ENCODE measurements at places on chromosomes 6 and 20.

DNA sequence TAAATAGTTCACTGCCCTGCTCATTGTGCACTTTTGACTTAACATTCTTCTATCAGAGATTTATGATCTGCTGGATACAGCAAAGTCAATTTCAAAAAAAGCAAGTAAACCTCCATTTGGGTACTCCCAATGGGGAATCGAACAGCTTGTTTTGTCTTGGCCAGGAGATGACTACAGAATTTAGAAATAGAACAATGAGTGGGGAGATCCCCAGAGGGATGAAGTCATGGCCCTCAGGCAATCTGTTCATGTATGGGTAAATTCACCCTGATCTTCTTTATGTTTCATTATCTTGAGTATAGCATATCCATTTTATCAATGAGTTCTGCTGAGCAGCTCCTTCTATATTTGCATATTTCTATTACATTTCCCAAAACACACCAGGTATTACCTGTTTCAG, 1681.9 kb downstream of the HACE1 start:
- DNase-seq = no peak

- no peak for DNase-seq
Measured at GRCh38 chr6:87277123-87277522, 45.3 kb upstream of the SMIM8 start.

DNA sequence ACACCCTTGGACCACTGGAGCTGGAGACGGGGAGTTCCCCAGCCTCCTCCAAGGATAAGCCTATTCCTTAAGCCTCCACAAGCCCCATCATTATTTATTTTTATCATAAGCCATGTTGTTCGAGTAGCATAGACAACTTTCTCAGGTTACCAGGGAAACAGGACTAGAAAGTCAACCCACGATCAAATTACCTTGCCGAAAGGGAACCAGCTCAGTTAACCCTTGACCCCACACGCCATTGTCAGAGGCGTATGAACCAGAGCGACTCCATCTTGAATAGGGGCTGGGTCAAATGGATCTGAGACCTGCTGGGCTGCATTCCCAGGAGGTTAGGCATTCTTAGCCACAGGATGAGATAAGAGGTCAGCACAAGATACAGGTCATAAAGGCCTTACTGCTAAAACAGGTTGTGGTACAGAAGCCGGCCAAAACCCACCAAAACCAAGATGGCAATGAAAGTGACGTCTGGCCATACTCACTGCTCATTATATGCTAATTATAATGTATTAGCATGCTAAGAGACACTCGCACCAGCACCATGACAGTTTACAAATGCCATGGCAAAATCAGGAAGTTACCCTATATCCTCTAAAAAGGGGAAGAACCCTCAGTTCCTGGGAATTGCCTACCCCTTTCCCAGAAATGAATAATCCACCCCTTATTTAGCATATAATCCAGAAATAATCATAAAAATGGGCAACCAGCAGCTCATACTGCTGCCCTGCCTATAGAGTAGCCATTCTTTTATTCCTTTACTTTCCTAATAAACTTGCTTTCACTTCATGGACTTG, 22.4 kb downstream of the SYNJ2 start:
- DNase-seq = no peak

GRCh38 chr20:15113144-15113773, 775.8 kb upstream of the FLRT3 start:
- DNase-seq = no peak

DNA sequence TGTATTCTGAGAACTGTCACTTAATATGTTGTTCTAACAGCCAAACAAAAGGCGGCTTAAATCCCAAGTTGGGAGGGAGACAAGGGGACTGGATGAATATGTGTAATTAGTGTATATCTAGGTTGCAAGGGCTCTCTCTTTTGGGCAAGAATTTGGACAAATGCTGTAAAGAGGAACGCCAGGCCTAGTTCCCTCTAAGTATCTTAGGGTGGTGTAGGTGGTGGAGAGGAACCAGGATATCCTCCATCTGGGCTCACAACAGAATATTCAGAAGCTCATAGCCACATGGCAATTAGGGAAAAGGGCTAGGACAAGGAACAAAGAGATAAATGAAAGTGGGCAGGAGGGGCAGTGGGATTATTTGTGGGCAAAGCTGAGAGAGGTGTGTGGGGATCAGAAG, 149.5 kb downstream of the LRFN2 start:
- DNase-seq = no peak

DNA sequence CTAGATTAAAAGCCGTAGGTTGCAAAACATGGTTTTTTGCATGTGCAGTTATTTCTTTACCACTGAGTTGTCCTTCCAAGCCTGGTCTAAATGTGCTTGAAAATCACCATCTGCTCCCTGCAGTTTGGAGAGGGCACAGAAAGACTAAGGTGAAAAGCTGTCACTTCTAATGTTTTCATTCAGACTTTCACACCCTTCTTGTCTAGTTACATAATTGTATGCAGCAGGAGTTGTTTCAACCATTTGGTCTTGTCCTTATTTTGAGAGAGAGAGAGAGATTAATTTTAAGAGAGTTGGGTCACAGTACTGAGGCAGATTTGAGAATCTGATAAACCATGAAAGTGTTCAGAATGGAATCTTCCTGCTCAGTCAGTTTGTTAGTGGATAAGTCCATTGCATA, 82.5 kb downstream of the ARID1B start:
- no peak for DNase-seq

DNA sequence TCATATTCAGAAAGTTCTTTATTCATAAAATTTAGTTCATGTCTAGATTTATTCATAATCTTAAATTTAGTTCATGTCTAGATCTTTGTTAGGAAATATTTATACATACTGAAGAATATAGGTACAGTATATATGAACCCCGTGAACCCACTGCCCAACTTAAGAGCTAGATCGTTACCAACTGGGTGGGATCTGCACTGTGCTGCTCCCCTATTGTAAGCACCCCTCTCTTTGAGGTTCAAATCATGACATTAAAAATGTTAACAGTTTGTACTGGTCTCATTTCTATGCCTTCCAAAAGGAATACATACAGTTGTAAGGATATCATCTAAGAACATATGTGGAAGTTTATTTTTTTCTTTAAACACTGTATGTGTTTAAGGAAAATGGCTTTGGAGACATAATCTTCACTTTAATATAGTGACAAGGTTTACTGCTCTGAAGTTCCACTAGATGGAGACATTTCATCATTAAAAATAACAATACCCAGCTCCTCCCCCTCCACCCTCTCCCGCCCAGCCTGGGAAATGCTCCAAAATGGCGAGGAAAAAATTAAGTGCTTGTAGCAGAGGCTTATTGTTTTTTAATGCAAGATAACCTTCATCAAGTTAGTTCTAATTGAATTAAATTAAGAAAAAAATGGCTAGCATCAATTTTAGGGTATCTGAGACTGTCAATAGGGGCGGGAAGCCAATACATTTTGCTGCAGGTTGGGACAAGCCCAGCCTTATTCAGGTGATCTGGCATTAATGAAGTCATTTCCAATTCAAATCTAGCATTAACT, 104.1 kb upstream of the TRAF3IP2 start:
- DNase-seq = no peak

GRCh38 chr20:6044115-6044514, 9.7 kb downstream of the LRRN4 start:
- DNase-seq = no peak

GRCh38 chr6:155253337-155253736, 10.5 kb upstream of the CLDN20 start:
- no peak for DNase-seq

DNA sequence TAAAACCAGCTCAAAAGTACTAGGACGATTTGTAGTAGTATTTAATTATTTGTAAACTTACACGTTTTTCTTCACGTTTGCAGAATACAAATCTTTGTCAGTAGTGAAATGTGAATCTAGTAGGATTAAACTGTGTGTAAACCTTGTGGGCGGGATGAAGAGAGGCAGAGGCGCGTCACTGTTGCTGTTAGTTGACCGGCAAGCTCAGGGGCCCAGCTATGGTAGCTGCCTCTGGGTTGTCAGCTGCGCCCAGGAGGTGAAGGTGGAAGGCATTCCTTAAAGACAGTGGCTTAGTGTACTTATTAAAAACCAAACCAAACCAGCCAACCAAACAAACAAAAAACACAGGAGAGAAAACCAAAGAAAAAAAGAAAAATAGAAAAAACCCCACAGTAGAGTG, 69.6 kb downstream of the IGF2R start:
- DNase-seq = no peak

GRCh38 chr6:23498013-23498412, 628.0 kb upstream of the NRSN1 start:
- no peak for DNase-seq

DNA sequence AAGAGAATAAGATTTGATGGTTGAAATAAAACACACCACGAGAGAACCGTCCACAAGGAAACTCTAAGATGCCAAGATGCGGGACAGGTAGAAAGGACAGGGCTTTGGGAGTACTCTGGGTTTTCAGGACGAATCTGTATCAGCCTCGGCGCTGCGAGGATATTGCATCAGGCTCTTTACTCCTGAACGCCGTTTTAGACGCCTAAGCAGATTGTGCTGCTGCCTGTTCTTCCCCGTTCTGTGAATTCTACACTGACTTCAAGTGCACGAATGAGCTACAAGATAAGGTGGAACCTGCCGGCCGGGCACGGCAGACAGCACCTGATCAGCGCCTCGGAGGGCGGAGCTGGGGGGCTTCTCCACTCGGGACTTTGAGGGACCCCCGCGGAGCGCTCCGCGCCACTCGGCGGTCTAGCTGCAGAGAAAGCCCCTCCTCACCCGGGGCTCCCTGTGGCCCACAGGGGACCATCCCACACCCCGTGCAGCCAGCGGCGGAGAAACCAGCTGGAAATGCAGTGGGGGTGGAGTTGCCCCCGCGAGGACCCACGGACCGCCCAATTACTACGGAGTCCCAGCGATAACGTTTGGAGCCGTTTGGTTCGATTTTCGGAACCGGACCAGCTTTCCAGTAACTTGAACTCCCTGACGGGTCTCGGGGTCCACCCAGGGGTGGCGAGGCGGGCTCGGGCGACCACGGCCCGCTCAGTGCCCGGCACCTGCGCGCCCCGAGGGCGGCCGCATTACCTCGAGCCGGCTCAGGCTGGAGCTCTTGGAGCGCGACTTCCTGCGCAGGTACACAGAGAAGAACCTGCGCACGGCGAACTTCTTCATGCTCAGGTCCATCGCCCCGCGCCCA, 646 bp downstream of the RPS6KA2 start:
- no peak for DNase-seq

GRCh38 chr20:52291109-52291508, 99.5 kb upstream of the ZFP64 start:
- no peak for DNase-seq

DNA sequence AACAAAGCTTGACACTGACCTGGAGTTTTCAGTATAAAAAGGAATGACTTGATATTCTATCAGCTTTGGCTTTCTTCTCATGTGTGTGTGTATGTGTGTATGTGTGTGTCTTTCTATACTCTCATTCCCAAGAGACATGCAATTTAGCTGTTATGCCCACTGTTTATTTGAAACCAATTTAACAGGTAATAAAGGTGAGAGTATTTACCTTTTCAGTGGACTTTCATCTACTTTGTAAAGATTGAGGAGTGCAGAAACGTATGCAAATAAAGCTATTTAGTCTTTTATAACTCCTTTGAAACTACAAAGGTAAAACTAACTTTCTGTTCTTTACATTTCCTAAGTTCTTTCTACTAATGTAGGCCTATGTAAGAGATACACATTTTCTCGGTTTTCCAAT, 103.5 kb upstream of the HS3ST5 start:
- DNase-seq = no peak

GRCh38 chr6:29924731-29925130, 17.6 kb upstream of the HLA-A start:
- DNase-seq = no peak

DNA sequence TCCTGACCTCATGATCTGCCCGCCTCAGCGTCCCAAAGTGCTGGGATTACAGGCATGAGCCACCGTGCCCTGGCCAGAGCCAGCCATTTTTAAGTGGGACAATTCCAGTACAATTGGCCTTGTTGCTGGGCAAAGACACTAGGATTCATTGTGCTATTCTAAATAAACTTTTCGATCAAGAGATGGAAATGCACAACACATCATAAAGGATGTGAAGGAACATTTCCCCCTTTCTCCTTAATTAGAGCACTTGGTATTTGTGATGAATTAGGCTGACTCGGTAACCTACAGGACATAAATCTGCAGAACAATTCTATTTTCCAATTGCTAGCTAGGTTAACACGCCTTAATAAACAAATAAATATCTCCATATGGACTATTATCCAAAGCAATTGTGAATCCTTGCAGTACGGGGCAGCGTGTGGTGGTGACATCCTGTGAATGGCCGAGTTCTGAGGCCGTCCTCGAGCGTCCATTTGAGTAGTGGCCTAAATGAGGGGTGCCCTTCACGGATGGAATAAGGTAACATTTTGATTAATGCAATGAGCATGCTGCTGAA, 406.2 kb upstream of the AGPAT4 start:
- no peak for DNase-seq

DNA sequence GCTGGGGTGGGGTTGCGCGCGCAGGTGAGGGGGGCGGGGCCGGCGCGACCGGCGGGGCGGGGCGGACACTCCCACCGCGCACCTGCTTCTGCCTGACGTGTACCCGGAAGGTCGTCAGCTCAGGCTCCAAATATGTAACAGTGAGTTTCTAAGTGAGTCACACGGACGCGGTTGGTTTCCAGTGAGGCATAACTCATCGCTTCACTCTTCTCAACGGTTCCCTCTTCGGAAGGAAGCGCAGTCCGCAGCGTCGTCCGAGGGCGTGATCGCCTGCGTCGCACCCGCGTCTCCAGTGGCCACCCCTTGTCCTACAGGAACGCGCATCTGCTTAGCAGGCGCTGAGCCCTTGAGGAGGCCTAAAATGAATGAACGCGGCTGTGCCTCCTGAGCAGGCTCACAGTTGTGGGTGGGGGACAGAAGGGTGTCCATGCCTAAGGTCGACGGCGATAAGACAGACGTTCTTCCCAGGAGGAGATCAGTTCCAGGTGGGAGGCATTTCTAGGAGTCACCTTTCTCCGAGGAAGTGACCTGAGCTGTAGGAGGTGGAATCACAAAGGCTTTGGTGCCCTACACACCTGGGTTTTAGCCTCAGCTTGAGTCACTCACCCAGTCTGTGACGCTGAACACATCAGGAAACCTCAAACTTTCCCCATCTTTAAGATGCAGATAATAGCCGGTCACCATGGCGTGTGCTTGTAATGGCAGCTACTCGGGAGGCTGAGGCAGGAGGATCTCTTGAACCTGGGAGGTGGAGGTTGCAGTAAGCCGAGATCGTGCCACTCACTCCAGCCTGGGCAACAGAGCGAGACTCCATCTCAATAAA, 50.9 kb upstream of the EZR start:
- peak; percentile 76 for DNase-seq

- DNase-seq = no peak
Measured at GRCh38 chr6:45812922-45813321, 202.7 kb downstream of the CLIC5 start.

GRCh38 chr20:49179368-49180277, 8.5 kb downstream of the STAU1 start:
- no peak for DNase-seq

GRCh38 chr6:108117427-108118358, 43.2 kb upstream of the OSTM1 start:
- DNase-seq = no peak

Measured in cortex of kidney (tissue), 1 donor.